SHP77 (cell line): ENCODE measurements at places on chromosomes 16 and 17.

DNA sequence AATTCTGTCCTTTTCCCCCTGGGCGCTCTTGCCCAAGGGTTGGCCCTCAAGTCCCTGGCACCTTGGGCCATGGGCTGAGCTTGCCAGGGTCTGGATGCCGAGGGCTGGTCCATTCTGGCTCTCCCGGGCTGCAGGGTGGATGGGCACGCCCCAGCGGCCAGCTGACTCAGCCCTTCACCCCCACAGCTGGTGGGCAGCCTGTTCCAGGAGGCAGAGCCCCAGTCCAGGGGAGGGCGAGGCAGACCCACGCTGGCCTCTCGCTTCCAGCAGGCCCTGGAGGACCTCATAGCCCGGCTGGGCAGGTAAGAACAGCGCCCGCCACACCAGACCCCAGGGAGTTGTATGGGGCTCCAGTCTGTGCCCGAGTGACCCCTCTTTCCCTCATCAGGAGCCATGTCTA is 15.0 kb downstream of the MYO15B start:
- no peak for DNase-seq

GRCh38 chr17:40363111-40363827 is 1.3 kb downstream of the GJD3 start:
- DNase-seq, result no peak

DNA sequence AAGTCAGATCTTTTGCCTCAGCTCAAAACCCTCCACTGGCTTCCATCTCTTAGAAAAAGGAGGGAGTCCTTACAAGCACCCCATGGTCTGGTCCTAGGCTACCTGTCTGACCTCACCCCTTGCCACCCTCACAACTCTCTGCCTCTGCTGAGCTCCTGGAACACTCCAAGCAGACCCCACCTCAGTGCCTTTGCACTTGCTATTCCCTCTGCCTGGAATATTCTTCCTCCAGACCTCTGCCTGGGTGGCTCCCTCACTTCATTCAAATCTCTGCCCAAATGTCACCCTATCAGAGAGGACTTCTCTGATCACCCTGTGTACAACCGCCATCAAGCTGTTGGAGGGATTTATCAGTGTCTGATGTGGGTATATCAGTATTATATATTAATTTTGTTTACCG is 37.4 kb downstream of the PMFBP1 start:
- DNase-seq, result no peak

GRCh38 chr16:53511403-53512280 is 8.6 kb upstream of the AKTIP start:
- DNase-seq, result peak; percentile 84

- DNase-seq, result no peak
Measured at GRCh38 chr17:58381124-58382035, 29.4 kb upstream of the SUPT4H1 start.

DNA sequence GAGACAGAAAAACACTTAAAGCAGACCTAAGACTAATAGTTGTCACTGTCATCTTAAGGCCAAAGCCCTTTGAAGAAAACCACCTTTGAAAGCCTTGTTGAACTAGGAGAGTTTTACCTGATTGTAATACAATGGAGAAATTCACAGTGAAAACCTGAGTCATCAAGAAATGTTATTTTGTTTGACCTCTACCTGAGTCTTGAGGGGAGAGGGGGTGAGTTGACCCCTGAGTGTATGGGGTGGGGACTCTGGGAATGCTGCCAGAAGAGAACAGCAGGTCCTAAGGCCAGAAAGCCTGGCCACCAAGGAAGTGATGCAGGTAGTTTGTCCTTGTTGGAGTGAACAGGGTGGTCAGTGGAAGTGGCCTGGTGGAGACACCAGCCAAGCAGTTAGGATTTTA is 204.3 kb downstream of the SPECC1 start:
- DNase-seq, result no peak

DNA sequence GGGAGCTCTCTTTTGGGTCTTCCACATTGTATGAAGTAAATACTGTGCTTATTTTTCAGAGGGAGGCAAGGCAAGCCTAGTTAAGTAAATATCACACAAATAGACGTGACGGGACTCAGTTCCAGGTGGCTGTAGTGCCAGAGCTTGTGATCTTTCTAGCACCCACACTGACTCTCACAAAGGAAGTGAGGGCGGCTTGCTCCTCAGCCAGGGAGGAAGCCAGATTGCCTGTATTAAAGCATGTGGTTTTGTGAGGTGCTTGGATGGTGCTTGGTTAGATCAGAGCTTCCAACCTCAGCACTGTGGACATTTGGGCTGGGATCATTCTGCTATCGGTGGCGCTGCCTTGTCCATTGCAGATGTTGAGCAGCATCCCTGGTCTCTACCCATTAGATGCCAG is 80.1 kb downstream of the VAT1L start:
- no peak for DNase-seq

- no peak for DNase-seq
Measured at GRCh38 chr16:57734308-57734924, 1.2 kb upstream of the KATNB1 start.

GRCh38 chr16:57544124-57544653 is 1.7 kb downstream of the ADGRG5 start:
- no peak for DNase-seq

GRCh38 chr16:88804173-88804551 is 573 bp downstream of the CDT1 start:
- no peak for DNase-seq

GRCh38 chr17:15907290-15907689 is 37.6 kb upstream of the ADORA2B start:
- no peak for DNase-seq

DNA sequence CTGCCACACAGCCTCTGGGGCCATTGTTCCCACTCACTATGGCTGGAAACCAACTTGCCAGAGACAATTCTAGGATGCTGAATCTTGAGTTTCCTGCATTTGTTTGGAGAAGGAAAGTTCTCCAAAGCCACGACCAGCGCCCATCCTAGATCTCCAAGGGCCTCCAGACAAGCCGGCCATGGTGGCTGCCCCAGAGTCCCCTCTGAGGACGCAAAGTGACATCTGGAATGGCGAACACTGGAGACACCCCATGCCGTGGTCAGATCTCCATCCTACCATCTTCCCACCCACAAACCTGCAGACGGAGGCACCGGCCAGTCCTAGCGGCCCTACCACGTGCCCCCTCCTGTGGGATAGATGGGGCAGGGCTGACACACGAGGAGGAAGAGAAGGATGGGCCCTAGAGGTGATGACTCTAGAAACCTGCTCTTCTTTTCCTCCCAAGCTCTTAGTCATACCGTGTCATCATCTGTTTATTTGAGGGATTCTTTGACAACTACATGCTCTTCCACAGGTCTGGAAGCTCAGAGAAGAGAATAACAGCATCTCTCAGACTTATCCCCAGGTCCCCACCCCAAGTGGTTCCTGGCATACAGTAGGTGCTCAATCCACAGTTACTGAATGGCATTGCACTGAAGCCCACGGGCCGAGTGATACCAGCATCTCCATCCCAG is 71.3 kb downstream of the MYH11 start:
- no peak for DNase-seq

DNA sequence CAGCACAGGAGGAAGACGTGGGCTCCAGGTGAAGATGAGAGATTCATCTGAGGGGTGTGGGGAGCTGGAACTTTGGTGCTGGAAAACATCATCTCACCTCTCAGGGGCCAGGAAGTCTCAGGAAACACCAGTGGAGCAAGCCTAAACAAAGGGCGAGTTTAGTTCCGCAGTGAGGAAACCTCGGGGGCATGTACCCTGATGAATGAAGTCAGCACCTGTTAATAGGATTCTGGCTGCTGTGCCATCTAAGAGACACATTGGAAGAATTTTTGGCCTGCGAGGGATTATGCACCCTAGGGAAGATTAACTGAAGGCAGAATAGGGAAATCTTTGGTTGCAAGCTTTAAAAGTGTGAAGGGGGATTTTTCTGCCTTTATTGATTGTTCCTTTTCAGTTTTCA is 94.7 kb upstream of the CACNG5 start:
- no peak for DNase-seq

DNA sequence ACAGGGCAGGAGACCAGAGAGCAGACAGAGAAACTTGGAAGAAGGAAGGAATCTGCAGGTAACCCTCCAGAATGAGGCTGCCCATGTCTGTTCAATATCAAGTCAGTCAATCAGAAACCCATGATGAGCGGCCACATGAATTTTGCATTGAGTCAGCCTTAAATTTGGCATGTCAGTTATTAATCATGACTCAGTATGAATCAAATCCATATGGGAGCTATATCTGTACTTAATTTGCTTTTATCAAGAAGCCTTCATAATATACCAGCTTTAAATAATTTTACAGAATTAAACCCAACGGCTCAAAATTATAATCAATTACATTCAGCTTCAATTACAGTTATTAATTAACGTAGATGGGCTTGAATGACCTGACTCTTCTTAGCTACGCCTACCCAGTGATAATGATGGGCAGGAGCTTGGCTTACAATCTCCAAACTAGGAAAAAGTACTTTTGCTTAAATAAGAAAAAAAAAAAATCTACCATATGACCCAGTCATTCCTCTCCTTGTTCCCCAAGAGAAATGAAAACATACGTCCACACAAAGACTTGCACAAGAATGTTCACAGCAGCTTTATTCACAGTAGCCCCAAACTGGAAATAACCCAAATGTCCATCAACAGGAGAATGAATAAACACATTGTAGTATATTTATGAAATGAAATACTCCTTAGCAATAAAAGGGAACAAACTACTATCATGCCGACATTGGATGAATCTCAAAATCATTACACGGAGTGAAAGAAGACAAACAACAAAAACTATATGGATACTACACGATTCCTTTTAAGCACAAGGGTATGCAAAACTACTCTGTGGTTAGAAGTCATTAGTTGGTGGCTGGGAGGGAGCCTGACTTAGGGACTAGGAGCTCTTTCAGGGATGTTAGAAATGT is 48.6 kb downstream of the SLC39A11 start:
- DNase-seq, result no peak

DNA sequence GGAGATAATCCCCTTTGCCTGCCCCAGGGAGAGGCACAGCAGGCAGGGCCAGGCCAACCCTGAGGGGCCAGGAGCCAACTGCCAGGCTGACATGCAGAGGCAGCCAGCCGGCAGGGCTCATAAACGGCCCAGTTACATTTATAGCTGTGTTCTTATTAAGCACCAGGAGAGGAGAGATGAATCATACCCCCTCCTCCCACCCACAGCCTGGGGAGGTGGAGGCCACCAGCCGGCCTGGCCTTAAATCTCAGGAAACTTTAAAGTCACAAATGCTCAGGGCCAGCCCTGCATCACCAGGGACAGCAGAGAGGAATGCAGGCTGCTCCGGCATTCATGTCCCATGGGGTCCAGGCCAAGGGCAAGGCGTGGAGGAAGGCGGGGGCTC is 177.2 kb downstream of the TMEM132E start:
- no peak for DNase-seq

GRCh38 chr16:4987580-4988374 is 29.6 kb downstream of the SEC14L5 start:
- no peak for DNase-seq

DNA sequence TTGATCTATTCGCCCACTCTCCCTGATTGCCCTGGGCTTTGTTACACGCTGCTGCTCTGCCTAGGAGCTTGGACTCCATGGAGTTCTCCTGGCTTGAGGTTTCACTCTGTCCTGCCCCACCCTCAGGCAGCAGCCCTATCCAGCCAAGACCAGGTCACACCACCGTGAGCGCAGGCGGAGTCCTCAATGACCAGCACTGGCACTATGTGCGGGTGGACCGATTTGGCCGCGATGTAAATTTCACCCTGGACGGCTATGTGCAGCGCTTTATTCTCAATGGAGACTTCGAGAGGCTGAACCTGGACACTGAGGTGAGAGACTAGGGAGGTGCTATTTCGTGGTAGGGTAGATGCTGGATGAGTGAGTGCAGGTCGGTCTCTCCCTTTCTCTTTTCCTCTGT is 3.5 kb downstream of the CNTNAP1 start:
- DNase-seq, result no peak

GRCh38 chr17:35447499-35447898 is 1.1 kb downstream of the SLFN13 start:
- DNase-seq, result no peak

DNA sequence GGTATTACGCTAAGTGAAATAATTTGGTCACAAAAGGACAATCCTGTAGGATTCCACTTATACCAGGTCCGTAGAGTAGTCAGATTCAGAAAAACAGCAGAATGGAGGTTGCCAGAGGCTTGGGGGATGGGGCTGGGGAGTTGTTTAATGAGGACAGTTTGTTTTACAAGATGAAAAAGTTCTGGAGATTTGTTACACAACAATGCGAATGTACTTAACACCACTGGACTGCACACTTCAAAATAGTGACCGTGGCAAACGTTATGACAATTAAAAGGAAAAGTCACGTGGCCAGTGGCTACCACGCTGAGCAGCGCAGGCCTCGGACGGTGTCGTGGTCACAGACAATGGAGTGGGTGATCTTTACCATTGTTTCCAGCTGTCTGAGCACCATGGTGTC is 338.1 kb downstream of the SEC14L1 start:
- DNase-seq, result no peak

GRCh38 chr16:68319185-68319908 is 8.5 kb downstream of the PRMT7 start:
- DNase-seq, result no peak

DNA sequence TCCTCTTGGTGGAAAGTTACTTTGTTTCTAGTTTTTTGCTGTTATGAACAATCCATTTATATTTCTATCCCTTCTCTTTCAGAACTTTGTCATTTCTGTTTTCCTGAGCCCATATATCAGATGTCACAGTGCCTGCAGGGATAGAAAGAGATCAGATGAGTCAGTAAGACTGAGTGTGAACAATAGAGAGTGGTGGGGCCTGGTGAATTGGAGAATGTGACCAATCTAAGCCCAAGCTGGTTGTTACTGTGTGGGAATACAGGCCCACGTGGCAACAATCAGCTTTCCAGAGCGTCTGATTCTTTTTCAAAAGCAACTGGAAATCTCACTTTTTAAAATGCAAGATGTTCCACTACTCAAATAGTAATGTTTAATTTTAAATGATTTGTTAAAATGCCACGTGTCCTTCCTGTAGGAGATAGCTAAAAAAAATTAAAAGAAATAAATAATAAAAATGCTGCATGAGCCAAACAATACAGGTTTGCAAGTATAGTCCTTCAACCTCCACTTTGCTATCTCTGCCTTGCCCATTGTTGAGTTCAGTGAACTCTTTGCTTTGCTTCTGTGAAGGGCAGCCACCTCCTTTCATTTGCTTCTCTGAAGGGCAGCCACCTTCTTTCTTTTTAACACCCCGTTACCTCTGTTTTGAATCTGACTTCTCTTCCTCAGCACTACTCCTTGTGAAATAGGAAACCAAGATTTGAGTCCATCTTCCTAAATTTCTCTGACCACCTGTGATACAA is 9.6 kb downstream of the DCTN5 start:
- no peak for DNase-seq
